ENCODE measurements at places on chromosomes 16 and 17. TPM values are rescaled to one million over a fixed set of nuclear protein-coding genes. Genes with fewer than 3 reads are reported as not detected.

Gene EFCAB5
- 0.35 TPM for total RNA-seq

Gene C16orf95
- total RNA-seq, result 23.4 TPM

Gene GPR179
- total RNA-seq, result 0.02 TPM

Gene TNRC6A
- 39.0 TPM for total RNA-seq

Gene KRT16
- not detected for total RNA-seq

Gene TAT
- total RNA-seq, result not detected

Data from activated naive CD4-positive, alpha-beta T cell treated with anti-CD3 and anti-CD28 coated beads for 36 hours (primary cell).